ENCODE measurements at places on chromosomes 11 and 22.
A peak's percentile ranks its signal among the peaks of the same experiment; 100 is the strongest.

GRCh38 chr22:42791721-42792452, 65.2 kb downstream of the ARFGAP3 start:
- no peaks in the 10 kb centered on the region for H3K27me3 ChIP-seq
- H3K4me1 ChIP-seq, result no peaks in the 10 kb centered on the region
- no peak for DNase-seq
- H3K36me3 ChIP-seq, result peaks cover 3% of the 10 kb centered on the region
- no peak overlapping the region for H3K4me3 ChIP-seq

- H3K27me3 ChIP-seq, result no peaks in the 10 kb centered on the region
- no peak overlapping the region for H3K27ac ChIP-seq
- no peak for DNase-seq
- H3K4me3 ChIP-seq, result no peak overlapping the region
- H3K36me3 ChIP-seq, result no peaks in the 10 kb centered on the region
- no peaks in the 10 kb centered on the region for H3K4me1 ChIP-seq
Observed at GRCh38 chr22:33842421-33843094, 77.7 kb downstream of the LARGE1 start.

DNA sequence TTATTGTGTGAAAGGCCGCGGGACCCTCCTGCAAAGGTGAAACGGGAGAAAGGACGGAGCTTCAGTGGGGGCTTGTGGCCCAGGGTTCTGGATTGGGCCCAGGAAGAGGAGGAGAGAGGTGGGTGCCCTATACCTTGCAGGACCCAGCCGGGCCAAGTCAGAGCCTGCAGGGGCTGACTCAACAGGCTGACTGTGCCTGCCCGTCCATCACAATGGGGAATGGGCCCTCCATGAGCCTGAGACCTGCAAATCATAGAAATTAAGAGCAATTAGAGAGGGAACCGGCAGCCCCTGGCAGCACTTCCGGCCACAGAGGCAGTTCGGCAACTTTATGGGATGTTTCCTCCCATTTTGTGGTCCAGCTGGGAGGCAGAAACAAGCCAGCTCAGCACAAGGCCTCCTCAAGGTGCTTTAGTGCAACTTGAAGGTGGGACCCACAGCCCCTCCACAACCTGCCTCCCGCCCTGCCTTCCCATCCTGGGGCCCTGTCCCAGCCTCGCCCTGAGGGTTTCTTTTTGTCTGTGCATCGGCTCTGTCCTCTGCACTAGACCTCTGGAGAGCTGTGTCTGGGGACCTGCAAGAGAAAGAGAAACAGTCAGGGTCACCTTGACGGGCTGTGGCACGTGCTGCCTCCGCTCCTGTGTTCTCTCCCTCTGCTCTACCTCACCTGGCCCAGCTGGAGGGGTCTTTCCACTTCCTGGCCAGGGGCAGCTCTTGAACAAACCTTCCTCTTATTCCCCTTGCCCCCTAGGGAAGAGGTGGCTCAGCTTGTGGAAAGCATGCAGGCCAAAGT, 19.1 kb upstream of the NECTIN1 start:
- no peak for DNase-seq
- no peak overlapping the region for H3K27ac ChIP-seq
- H3K27me3 ChIP-seq, result no peaks in the 10 kb centered on the region
- H3K4me1 ChIP-seq, result peaks cover 7% of the 10 kb centered on the region
- no peak overlapping the region for H3K4me3 ChIP-seq

DNA sequence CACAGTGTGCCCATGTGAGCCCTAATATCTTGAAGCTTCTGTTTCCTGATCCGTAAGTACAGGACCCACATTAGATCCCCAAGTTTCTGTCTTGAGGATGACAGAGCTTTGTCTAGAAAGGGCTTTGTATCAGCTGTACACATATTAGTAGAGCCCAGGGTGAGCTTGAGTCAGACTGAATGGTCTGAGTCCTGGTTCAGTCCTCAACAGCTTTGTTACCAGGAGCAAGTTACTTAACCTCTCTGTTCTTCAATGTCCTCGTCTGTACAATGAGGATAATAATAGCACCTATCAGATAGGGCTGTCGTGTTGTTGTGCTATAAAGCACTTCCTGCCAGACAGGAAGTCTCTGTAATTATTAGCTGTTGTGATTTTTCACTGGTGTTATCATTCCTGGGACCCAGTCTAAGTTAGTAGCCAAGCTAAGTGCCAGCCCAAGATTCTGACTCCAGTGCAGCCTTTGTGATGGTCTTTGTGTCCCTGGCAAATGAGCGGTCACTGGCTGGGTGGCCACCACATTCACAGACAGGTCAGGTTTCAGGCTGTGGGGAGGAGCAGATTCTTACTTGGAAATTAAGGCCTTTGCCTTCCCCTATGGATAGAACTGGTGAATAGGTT, 6.8 kb downstream of the TOM1 start:
- no peaks in the 10 kb centered on the region for H3K36me3 ChIP-seq
- H3K27ac ChIP-seq, result no peak overlapping the region
- H3K4me1 ChIP-seq, result peaks cover 10% of the 10 kb centered on the region
- H3K4me3 ChIP-seq, result no peak overlapping the region
- DNase-seq, result no peak

DNA sequence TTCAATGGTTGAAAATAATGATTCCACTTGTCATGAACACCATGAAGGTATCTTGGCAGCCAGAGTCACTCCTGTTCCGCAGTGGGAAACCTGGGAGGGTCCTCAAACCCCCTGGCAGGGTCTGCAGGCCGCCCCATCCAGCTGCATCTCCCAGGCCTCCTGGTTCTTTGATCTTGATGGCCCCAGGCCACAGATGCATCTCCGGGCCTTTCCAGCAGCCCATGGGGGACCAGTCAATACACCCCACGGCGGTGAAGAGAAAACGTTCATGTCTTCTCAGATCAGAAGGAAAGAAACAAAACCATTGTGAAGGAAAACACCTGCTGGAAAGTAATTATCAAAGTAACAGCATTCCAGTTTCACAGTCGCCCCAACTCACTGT, 1.8 kb upstream of the TTLL8 start:
- no peaks in the 10 kb centered on the region for H3K36me3 ChIP-seq
- H3K4me3 ChIP-seq, result no peak overlapping the region
- no peak for DNase-seq
- no peaks in the 10 kb centered on the region for H3K4me1 ChIP-seq

DNA sequence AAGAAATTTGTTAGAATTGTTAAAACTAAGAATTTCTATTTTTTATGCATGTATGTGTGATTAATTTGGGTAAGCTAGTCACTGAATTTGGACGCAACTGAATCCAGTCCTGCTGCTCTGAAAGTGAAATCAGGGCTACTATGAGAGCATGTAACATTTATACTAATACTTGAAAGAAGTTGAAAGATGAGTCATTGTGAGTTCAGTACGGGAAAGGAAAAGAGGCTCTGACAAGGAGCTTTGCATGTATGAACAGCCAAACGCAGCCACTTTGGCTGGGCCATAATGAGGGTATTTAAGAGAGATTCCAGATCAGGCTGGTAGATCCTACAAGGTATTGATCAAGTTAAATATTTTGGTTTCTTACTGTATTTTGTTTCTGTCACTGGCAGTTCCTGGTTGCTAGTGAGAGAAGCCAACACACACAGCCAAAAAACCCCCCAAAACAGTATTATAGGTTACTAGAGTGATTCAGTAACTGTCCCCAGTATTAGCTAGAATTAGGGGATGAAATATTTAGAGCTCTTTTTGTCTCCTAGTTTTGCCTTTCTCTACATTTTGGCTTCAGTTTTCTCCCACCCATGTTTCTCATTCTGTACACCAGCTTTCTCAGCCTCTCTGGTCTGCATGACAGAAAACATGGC, 14.1 kb downstream of the AASDHPPT start:
- no peaks in the 10 kb centered on the region for H3K4me1 ChIP-seq
- DNase-seq, result no peak
- peaks cover 31% of the 10 kb centered on the region for H3K36me3 ChIP-seq
- H3K27me3 ChIP-seq, result no peaks in the 10 kb centered on the region
- no peak overlapping the region for H3K27ac ChIP-seq

GRCh38 chr11:103525069-103525468, 415.8 kb downstream of the DYNC2H1 start:
- H3K36me3 ChIP-seq, result no peaks in the 10 kb centered on the region
- no peak overlapping the region for H3K27ac ChIP-seq
- no peak for DNase-seq
- no peak overlapping the region for H3K4me3 ChIP-seq
- H3K27me3 ChIP-seq, result no peaks in the 10 kb centered on the region

GRCh38 chr11:74842967-74843366, 94.3 kb downstream of the RNF169 start:
- H3K27ac ChIP-seq, result no peak overlapping the region
- no peak for DNase-seq
- H3K36me3 ChIP-seq, result peaks cover 3% of the 10 kb centered on the region
- no peaks in the 10 kb centered on the region for H3K27me3 ChIP-seq

GRCh38 chr11:64906314-64906635, 10.7 kb downstream of the ATG2A start:
- H3K27ac ChIP-seq, result no peak overlapping the region
- no peaks in the 10 kb centered on the region for H3K4me1 ChIP-seq
- no peak overlapping the region for H3K4me3 ChIP-seq
- no peak for DNase-seq
- peaks cover 83% of the 10 kb centered on the region for H3K36me3 ChIP-seq

GRCh38 chr11:38159038-38159437, 1561.0 kb upstream of the RAG2 start:
- no peaks in the 10 kb centered on the region for H3K27me3 ChIP-seq
- no peaks in the 10 kb centered on the region for H3K36me3 ChIP-seq
- H3K27ac ChIP-seq, result no peak overlapping the region
- no peak for DNase-seq
- no peaks in the 10 kb centered on the region for H3K4me1 ChIP-seq

DNA sequence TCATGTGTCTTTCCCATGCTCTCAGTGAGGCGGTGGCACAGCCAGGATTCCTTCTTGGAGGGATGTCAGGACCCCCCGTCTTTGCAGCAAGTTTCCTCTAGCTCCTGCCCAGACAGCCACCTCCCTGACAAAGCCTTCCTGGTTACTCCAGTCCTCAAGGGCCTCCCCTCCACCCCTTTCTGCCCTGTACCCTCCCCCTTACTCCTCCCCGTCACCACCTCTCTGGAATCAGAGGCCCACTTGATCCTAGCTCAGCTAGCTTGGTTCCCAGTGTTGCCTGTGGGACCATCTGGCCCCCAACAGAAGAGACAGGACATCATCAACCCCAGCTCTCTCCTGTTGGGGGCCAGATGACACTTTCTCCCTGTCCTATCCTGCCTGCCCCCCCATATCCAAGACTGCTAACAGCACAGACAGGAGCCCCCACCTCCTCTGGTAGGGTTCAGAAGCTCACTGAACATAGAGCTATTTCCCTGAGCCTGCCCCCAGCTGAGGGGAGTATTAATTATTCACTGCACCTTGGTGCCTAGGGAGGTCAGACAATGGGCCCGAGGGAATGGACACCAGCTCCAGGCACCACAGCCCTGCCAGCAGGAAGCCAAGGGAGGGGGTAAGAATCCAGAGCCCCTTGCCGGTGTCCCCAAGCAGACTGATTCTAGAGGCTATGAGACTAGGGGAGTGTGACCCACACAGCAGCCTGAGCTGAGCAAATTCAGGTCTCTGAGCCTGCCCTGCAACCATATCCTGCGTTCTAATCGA, 3.3 kb downstream of the GDPD5 start:
- H3K36me3 ChIP-seq, result no peaks in the 10 kb centered on the region
- no peaks in the 10 kb centered on the region for H3K27me3 ChIP-seq
- H3K4me3 ChIP-seq, result no peak overlapping the region
- H3K27ac ChIP-seq, result no peak overlapping the region
- H3K4me1 ChIP-seq, result peaks cover 10% of the 10 kb centered on the region

- no peaks in the 10 kb centered on the region for H3K27me3 ChIP-seq
- peak; percentile 93 for DNase-seq
- peak overlapping the region; percentile 71 for H3K4me3 ChIP-seq
- H3K36me3 ChIP-seq, result no peaks in the 10 kb centered on the region
Observed at GRCh38 chr22:41367039-41367679, 14.6 kb upstream of the TEF start.

DNA sequence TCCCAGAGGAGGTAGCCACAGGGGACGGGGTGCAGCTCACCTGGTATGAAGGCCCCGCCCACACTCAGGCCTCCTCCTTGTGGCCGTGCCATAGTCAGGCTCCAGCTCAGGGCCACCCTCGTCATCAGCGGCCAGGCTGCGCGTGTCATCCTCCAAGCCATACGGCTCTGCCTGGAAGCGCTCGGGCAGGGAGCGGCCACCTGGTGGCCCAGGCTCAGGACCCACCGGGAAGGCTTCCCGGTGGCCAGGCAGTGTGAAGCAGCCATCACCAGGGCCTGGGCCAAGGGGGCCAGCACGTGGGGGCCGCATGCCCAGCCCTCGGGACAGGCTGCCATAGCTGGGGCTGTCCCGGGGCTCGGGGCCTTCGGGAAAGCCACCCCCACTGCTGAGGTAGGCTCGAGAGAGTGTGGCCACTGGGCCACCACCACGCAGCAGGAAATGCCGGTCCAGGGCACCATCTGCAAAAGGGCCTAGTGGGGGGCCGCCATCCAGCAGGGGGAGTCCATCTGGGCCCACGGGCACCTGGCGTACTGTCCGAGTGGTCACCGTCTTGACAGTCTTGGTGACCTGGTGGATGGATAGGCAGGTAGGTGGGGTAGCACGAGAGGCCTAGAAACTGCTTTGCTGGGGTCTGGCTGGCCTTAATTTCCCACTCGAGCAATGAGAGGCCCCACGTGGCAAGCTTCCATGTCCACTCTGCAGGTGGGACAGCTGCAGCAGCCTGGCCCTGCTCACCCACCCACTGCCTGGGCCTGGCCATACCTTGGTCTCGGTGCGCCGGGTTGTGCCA, 35.3 kb downstream of the ARVCF start:
- no peak overlapping the region for H3K4me3 ChIP-seq
- peaks cover 4% of the 10 kb centered on the region for H3K4me1 ChIP-seq
- no peaks in the 10 kb centered on the region for H3K27me3 ChIP-seq
- no peak overlapping the region for H3K27ac ChIP-seq
- DNase-seq, result no peak

- H3K27me3 ChIP-seq, result no peaks in the 10 kb centered on the region
- no peak for DNase-seq
- H3K4me3 ChIP-seq, result no peak overlapping the region
- no peaks in the 10 kb centered on the region for H3K36me3 ChIP-seq
- peaks cover 2% of the 10 kb centered on the region for H3K4me1 ChIP-seq
- H3K27ac ChIP-seq, result no peak overlapping the region
Observed at GRCh38 chr11:130096823-130097222, 27.1 kb downstream of the APLP2 start.

DNA sequence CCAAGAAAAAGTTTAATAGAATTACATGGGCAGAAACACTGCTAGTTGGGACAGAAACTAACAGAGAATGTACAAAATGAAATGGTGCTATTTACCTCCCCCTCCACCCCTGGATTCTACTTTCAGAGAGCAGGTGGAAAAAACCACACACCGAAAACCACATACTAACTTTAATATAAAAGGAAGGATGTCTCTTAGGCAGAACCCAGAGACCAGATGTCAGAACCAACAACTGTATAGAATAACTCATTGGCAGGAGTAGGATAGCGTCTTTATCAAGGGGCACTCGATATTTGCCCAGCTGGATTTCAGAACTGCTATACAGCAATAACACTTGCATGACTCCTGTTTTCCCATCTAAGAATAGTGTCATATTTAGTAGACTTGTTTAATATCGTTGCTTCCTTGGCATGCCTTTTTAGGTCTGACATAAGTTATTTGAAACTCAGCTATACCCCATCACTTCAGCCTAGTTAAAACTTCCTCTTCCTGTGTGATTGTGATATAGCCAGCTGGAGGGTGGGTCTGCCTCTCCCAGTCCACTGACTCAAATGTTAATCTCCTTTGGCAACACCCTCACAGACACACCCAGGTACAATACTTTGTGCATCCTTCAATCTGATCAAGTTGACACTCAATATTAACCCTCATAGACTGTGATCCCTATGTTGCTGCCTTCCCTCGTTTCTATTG, 1.2 kb downstream of the SLC22A25 start:
- peaks cover 14% of the 10 kb centered on the region for H3K36me3 ChIP-seq
- no peak for DNase-seq
- H3K27me3 ChIP-seq, result no peaks in the 10 kb centered on the region
- peak overlapping the region; percentile 54 for H3K4me3 ChIP-seq
- no peaks in the 10 kb centered on the region for H3K4me1 ChIP-seq
